ENCODE measurements at places on chromosomes 7 and 10. TPM values are rescaled to one million over a fixed set of nuclear protein-coding genes. Genes with fewer than 3 reads are reported as not detected.

Gene CTAGE8
- not detected for total RNA-seq

Gene CACNA2D1
- 7.0 TPM for total RNA-seq

Gene SOSTDC1
- total RNA-seq: not detected

Gene C10orf71
- not detected for total RNA-seq

Gene CYP2C19
- total RNA-seq: not detected

Gene PCLO
- 0.98 TPM for total RNA-seq

Gene NUTM2A
- 0.13 TPM for total RNA-seq

Gene FBXL13
- total RNA-seq: 0.30 TPM

Gene PLXDC2
- total RNA-seq: 0.05 TPM

Gene ATOH7
- 0.10 TPM for total RNA-seq

All from A549 treated with Hydrocortisone at 1 μM for 4 hours (cell line).